Stimulated activated CD4-positive, alpha-beta T cell treated with anti-CD3 and anti-CD28 coated beads, Interleukin-1b, Interleukin-23, amount 100 ng/mL, for 1 hour (primary cell): ENCODE measurements at places on chromosomes 4 and X.

GRCh38 chr4:88674979-88675378 lies 22.6 kb downstream of the NAP1L5 start:
- no peak for DNase-seq

DNA sequence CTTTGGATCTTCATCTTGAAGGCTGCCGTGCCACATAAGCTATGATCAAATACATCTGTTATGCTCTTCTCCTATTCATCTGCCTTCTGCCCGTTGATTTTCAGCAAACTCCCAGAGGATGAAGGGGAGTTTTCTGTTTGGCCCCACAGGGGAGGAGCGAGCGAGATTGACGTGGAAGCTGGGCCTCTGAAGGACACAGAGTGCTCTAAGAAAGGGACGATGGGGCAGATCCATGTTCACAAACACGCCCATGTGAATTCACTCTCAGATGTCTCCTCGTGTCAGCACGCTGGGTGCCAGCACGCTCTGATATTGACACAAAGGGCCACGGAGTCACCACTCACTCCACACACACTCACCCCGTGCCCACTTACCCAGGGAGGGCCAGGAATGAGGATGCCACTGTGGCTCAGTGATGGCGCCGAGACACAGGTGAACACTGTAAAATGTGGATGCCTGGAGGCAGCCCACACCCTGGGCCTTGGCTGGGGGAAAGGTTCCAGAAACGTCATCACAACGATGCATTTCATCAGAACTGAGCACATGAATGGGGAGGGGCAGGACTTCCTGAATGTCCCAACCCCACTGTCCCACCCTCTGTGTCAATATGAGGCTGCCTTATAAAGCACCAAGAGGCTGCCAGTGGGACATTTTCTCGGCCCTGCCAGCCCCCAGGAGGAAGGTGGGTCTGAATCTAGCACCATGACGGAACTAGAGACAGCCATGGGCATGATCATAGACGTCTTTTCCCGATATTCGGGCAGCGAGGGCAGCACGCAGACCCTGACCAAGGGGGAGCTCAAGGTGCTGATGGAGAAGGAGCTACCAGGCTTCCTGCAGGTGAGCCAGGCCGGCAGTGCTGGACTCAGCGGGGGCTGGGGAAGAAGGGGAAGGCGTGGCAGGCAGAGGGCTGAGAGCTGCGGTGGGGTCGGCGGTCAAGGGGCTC lies at the start of gene S100P:
Gene S100P (plus strand): TSS at position 648 of the 946 bp plus-strand sequence. CDS start 55 bp downstream, at position 703.
- DNase-seq: no peak

- DNase-seq: no peak
These were observed 5.6 kb upstream of the PRDX4 start for GRCh38 chrX:23661671-23662070.

- DNase-seq: no peak
These were observed 59.1 kb downstream of the SMIM20 start for GRCh38 chr4:25972984-25973745.

GRCh38 chr4:178976861-178977260 lies 1534.6 kb upstream of the AGA start:
- no peak for DNase-seq

DNA sequence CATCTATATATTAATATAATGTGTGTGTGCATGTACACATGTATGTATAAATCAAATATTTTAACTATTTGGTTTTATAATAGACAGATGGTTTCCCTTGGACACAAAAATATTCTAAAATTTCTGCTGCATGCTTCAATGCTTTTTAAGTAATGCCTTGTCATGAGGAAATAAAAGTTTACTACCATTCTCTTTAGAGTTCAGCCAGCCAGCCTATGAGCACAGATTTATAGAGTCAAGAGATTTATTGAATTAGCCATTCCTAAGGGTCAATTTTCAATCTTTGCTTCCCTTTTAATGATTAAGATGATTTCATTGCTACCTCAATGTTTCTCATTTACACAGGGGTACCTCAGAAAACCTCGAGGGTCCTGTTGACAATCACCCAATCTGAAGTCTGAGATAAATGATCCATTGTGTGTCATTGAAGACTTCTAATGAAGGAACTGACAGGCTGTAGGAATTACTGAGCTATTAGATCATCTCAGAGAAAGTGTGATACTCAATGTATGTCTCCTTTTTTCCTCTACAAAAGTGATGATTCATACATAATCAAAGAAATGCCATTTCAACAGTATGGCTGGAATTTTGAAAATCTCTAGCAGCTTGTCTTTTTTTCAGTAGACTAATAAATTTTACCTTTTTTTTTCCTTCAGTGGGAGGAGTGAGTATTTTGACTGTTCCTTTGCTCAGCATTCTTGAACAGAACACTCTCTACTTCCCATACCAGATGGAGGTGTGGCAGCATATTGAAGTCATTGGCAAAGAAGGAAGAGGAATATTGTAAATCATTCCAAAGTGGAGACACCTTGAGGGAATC lies 222.6 kb upstream of the PCDH18 start:
- no peak for DNase-seq

GRCh38 chr4:159551281-159551680 lies 448.4 kb downstream of the RAPGEF2 start:
- no peak for DNase-seq
